ENCODE measurements at places on chromosomes 16 and 17.

GRCh38 chr16:55499951-55500529, 8.8 kb upstream of the LPCAT2 start:
- no peak for DNase-seq

- DNase-seq: no peak
Measured at GRCh38 chr16:23836078-23836403, 258 bp downstream of the PRKCB start.

DNA sequence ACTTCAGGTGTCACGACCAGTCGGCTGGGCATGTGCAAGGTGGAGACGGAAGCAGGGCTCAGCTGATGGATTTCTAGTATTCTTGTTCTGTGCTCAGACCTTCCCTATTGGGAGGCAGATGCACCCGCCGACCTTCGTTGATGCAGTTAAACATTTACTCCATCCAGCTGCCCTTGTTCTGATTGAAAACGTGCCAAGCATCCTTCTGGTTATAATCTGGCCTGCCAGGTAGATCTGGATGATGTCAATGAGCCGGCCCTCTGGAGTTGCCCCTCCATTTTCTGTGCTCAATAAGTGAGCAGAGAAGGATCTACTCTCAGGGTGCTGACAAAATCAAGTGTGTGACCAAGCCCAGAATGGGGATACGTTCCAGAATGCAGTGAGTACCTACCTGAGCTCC, 38.3 kb downstream of the CCDC182 start:
- no peak for DNase-seq

GRCh38 chr16:67388191-67388590, 5.1 kb downstream of the TPPP3 start:
- no peak for DNase-seq

DNA sequence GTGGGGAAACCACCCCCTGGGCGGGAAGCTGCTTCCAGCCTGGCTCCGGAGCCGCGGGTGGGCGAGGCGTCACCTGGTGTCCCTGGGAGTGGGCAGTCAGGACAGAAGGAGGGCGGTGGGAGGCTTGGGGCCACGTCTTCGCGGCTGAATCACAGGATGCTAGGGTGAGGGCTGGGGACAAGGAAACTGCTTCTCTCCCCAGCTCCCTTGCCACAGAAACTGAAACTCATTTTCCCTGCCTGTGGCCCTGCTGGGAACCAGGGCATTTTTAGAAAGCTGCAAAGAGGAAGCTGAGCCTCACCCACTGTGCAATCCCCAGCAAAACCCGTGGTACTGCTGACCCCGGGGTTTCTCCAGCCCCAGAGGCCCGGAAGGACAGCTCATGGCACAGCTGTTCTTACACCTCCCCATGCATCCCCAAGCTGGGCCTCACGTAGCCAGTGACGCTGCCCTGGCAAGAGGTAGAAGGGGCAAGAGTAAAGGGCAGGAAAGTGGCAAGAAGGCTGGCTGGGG, 8.2 kb downstream of the RHBDF2 start:
- no peak for DNase-seq

- DNase-seq: no peak
Measured at GRCh38 chr17:67082107-67082506, 37.8 kb downstream of the CACNG1 start.

DNA sequence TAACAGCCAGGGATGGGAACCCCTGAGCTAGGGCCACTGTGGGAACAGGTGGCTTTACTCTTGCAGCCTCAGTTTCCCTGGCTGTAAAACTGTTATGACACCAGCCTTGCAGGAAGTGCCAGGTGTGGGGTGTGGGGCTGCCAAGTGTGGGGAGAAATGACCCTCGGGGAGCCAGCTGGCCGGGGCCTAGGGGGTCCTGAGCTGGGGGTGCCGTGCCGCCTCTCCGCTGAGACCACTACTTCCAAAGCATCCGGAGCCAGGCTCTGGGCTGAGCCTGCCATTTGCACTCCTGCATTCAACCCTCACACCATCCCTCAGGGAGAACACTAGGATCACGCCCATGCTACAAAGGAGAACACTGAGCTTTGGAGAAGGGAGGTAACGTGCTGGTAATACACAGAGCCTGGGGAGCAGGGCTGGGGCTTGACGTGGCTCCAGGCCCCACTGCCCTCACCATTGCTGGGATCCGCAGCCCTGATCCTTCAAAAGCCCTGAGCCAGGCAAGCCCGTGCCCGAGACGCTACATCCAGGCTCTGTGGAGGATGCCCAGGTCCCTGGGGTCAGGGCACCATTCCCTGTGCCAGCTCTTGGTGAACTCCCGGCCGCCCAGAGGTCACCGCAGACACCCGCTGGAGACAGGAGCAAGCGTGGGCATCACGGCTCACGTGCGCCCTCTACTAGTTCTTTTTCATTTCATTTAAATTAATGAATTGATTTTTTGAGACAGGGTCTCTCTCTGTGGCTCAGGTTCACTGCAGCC, 28.8 kb upstream of the GINS2 start:
- peak; percentile 71 for DNase-seq

DNA sequence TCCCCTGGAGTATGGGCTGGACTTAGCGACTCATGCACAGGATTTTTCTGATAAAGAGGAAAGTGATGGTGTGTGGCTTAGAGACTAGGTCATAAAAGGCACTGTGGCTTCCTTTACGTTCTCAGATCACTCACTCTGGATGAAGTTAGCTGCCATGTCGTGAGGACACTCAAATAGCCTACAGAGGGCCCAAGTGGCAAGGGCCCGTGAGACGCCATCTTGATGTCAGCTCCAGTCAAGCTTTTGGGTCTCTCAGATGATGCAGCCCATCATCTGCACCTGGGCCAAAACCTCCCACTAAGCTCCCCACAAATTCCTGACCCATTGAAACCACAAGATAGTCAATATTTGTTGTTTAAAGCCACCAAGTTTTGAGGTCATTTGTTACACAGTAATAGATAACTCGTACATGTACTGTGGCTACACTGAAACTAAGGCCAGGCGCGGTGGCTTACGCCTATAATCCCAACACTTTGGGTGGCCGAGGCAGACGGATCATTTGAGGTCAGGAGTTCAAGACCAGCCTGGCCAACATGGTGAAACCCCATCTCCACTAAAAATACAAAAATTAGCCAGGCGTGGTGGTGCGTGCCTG, 14.7 kb downstream of the ST6GALNAC2 start:
- no peak for DNase-seq

DNA sequence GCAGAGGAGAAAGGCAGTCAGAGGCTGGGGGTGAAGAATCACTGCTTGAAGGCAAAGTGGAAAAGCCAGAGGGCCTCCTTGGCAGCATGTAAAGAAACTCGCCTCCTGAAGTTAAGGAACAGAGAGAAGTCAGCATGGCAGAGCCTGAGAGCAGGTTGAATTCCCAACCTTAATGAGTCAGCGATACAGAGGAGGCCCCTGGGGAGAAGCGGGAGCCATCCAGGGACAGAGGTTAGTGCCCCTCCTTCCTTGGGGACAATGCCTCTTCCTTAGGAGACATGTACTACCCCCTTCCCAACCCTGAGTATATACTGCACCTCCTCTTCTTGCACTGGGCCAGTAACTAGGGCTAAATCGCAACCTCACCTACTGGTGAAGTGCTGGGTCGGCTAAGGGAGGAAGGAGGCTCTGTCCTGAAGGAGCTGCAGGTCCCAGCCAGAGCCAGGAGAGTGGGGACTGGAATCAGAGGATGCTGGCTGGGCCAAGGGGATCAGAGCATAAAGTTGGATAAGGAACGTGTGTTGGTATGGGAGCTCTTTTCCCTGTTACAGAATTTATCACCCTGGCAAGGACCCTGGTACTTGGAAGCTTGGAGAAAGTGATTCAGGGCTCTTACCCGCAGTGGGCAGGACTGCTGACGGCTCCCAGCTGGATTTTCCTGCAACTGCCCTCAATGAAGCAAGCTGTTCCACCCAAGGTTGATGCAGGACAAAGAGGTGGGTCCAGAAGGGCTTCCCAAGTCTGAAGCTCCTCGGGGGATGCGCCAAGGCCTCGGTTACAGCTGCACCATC, 5.4 kb upstream of the AANAT start:
- no peak for DNase-seq

- DNase-seq: no peak
Measured at GRCh38 chr17:18187226-18187625, 3.6 kb downstream of the ALKBH5 start.

DNA sequence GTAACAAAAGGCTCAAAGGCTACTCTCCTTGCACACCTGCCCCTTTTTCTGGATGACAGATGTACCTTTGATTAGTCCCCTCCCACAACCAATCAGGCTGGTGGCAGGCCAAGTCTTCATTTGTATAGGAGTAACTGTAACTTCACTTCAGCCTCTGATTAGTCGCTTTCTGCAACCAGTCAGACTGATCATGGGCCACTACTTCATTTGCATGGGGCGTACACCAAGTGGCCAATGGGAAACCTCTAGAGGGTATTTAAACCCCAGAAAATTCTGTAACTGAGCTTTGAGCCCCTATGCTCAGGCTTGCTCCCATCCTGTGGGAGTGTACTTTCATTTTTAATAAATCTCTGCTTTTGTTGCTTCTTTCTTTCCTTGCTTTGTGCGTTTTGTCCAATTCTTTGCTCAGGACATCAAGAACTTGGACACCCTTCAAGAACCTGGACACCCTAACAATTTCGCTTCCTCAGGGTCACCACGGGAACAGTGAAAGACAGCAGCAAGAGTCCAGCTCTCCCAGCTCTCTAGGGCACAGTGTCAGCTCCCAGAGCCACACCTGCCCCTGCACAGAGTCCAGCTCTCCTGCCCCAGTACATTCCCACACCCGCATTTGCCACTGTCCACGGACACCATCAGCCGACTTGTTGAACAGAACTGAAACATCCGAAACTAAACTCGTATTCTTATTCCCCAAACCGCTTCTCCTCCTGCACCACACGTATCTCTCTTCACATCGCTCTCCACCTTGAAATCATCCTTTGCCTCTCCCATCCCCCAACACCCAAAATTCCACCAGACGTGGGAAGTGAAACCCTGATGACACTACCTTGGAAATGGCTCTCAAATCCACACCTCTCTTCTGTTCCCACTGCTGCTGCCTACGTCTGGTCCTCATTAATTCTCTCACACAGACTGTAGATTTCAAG, 53.4 kb downstream of the ABCC12 start:
- no peak for DNase-seq

DNA sequence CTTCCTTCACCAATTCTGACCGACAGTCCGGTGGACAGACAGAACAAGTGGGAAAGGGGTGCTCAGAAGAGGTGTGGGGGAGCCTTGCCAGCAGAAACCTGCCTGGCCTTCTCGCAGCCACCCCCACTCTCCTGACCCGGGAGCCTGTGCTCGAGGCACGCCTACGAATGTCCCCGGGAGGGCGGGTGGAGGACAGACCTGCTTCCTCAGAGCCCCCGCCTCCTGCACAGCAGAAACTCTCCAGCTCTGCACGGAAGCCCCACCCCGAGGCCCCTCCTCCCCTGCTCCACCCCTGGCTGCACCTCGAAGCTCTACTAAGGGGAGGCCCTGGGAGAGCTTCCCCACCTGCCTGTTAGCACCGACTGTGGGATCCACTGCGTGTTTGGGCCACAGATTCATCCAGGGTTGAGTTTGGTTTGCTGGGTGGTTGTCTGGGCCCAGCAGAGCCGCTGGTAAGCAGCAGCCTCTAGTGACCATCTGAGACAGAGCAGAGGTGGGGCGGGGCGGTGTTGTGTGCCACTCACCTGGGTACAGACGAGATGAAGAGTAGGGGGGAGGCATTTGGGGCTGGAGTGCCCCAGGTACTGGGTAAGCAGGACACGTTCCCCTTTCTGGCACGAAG, 6.2 kb downstream of the TAF1C start:
- DNase-seq: no peak

- no peak for DNase-seq
Measured at GRCh38 chr16:27389272-27389961, 12.6 kb upstream of the IL21R start.

DNA sequence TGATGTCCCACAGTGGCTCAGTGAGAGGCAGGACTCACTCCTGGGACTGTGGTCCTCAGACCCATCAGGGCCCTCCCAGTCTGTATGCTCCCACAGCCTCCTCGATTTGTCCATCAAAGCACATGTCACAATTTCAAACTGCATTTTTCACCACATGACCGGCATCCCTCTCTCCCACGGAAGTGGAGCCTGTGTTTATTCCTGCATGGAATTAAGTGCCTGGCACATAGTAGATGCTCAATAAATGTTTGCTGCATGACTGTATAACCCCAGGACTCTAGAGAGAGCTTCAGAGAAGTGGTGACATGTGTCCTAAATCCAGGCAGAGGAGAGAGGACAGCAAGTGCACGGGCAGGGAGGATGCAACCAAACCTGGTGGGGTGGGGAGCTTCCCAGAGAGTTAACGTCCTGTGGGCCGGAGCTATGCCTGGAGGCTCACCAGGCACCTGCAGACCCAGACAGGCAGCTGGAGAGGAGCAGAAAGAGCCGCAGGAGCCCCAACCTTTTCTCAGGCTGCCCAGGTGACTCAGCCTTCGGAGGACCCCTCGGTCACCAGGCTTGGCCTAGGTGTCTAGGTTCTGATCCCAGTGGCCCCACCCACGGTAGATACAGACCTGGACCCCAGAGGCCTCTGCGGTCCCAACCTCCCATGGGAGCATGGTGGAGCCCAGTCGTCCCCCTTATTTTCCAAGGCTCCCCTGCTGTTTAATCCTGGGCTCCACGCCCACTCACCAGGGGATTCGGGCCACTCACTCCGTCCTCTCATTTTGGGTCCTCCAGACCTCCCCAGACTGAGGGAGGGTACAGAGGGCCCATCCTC, 5.8 kb downstream of the CDH5 start:
- no peak for DNase-seq

DNA sequence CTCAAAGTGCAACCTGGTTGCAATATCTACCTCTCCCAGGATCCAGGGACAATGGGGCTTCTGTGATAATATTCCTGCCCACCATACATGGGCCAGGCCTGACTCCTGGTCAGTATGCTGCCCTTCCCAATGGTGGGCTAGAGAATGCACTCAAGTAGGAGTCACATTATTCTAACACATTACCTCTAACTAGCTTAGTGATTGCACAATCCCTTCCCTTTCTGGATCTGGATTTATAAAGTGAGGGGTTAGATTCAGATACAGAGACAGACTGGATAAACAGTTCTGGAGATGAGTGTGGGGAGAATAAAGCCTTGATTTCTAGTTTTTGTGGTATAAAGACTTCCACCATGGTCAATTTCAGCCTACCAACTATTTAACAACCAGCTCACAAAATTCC, 33.0 kb downstream of the LYRM1 start:
- DNase-seq: no peak

- peak; percentile 34 for DNase-seq
Measured at GRCh38 chr16:25838724-25839186, 147.0 kb downstream of the HS3ST4 start.
